ENCODE measurements at places on chromosomes 1 and 21. TPM values are rescaled to one million over a fixed set of nuclear protein-coding genes. Genes with fewer than 3 reads are reported as not detected.

DNA sequence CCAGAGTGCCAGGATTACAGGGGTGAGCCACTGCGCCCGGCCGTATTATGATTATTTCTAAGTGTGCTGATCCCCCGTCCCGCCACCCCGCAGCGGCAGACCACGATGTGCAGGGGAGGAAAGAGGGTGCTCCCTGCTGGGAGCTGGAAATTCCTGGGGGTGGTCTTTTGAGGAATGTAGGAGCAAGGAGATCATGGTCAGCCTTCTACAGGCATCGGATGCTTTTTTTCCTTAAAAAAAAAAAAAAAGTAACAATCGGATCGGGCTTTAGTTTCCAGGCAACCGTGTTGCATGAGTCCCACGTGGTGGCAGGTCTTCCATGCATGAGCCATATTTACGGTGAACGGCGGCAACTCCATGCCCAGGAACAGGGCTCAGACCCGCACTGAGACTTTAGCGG is 74.2 kb upstream of the COX20 start:
- no peak for DNase-seq

DNA sequence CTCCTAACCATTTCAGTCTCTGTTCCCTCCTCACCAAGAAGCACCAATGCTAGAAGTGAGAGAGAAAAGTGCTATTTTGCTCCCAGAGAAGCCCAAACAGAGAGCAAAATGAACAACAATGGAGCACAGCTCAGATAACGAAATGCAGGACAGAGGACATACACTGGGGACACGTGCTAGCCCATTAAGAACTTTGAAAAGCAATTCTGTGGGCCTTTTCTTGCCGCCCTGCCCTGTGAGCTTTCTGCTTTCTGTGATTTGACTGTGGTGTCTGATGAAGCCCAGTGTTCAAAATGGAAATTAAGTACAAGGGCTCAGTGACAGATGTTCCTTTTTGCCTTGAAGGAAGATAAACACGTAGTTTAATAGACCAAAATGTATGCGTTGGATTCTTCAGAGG is 130.8 kb downstream of the S1PR1 start:
- DNase-seq: no peak

DNA sequence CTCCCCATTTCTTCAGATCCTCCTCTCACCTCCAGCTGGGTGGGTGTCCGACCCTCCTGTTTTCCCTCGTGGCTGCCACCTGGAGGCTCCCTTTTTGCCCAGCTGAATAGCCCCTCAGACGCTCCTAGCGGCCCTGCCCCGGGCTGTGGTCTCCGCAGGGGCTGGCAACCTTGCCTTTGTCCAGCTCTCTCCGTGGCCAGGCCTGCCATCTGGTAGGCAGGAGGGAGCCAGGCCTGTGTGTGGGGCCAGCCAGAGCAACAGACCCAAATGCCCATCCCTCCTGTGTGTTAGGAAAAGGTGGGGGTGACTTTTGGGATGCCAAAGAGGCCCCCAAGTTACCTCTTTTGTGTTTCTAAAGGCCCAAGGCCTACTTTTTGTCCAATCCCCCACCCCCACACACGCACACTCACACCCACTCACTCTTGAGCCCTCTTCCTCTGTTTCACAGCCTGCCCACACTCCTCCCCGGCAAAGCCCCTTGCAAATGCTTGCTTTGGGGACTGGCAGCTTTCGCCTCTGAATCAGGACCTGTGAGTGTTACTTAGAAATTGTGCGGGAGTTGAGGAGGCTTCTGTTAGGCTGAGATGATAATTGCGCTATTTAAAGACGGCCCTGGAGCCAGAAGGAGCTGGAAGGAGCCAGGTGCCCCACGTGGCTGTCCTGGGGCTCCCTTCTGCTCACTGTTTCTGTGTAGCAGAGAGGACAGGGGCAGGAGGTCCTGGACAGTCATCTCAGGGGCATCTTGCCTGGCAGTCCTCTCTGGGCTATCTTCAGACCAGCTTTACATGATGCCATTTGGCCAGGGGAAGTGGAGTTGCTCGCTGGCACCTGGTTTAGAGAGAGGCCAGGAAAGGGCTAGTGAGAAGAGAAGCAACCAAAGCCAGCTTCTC is 9.1 kb downstream of the PPFIA4 start:
- no peak for DNase-seq

The CELA3A gene
- not detected for total RNA-seq

The ATXN7L2 gene
- 10.2 TPM for total RNA-seq

The KRTAP13-2 gene
- total RNA-seq: not detected

DNA sequence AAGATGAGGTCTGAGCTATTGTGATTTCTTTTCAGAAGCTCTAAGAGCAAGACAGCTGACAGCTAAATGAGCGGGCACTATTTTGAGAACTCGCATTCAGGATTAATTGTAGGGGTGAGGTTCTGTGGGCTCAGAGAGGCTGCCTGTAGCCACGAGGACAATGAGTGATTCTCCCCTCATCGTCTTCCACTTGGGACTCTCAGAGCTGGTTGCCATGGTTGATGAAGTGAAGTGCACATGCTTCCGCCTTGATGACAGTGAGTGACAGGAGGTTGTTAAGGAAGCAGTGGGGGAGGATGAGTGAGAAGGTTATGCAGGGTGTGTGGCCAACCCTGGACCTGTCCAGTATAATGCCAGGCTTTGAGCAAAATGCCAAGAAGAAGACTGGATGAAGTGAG is 341.7 kb downstream of the PCP4 start:
- DNase-seq: no peak

GRCh38 chr1:125065821-125066180 is 3881.0 kb downstream of the SRGAP2C start:
- no peak for DNase-seq

The SLC6A9 gene
- 4.1 TPM for total RNA-seq

DNA sequence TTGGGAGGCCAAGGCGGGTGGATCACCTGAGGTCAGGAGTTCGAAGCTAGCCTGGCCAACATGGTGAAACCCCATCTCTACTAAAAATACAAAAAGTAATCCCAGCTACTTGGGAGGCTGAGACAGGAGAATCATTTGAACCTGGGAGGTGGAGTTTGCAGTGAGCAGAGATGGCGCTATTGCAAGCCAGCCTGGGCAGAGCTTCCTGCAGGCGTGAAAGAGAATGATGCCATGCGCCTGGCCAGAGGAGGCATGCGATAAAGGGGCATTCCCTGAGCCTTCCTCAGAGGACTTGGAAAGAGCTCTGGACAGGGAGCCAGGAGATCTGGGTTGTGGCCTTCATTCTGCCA is 3.2 kb downstream of the E2F2 start:
- no peak for DNase-seq

DNA sequence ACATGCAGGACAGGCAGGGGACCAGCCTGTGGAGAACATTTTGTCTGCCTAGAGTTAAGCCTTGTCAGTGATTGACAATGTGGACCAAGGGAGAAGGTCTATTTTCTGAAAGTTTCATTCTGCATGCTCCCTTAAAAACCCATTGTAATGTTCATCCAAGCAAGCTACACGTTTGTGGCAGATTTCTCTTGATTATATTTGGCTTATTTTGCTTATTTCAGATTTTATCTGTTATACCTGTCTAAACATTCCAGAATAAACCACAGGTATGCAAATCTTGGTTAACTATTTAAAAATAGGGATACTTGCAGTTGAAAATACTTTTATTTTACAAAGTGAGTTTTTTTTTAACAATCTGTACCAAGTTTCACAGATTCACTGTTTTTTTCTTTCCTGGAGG is 78.2 kb upstream of the F3 start:
- DNase-seq: no peak

The PGLYRP4 gene
- not detected for total RNA-seq

The SPRR1A gene
- total RNA-seq: not detected

DNA sequence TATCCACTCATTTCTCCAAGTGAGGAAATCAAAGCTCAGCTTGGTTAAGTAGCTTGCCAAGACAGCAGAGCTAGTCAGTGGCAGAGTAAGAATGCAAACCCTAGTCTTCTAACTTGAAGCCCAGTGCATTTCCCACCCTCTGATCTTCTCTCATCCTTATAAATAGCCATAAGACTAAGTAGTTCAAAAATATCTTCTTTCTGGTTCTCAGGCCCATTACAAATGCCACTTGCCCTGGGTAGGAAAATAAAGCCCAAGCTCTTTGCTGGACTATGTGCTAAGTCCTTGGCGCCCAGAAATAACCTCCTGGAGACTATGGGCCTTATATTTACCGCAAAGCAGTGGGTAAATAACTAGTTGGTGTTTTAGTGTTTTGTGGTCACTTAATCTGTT is 505.8 kb downstream of the PLPP3 start:
- no peak for DNase-seq

DNA sequence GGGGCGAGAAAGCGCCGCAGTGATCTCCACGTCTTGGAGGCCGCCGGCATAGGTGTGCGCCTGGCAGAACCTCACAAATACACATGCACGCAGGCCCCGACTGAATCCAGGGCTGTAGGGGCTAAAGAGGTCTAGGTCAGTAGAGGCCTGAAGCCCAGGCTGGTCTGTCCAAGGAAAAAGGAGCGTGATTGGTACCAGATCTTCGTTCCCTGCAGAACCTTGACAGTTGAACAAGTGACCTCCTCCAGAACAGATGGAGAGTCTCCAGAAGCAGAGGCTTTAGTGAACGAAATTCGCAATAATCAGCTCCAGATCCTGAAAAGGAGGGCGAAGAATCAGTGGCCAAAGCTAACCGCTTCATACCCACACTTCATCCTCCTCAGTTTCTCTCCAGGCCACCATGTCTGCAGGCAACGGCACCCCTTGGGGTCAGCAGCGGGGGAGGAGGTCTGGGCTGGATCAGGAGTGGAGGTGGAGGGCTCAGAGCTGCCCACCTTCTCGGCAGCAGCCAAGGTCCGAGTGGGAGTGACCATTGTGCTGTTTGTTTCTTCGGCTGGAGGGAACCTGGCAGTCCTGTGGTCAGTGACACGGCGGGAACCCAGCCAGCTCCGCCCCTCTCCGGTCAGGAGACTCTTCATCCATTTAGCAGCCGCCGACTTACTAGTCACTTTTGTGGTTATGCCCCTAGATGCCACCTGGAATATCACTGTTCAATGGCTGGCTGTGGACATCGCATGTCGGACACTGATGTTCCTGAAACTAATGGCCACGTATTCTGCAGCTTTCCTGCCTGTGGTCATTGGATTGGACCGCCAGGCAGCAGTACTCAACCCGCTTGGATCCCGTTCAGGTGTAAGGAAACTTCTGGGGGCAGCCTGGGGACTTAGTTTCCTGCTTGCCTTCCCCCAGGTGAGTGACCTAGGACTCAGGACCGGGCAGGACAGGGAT is 749 bp upstream of the PEX11B start:
- peak; percentile 62 for DNase-seq

The ADAM15 gene
- total RNA-seq: 198 TPM
